ENCODE measurements at places on chromosomes 2 and 18.

DNA sequence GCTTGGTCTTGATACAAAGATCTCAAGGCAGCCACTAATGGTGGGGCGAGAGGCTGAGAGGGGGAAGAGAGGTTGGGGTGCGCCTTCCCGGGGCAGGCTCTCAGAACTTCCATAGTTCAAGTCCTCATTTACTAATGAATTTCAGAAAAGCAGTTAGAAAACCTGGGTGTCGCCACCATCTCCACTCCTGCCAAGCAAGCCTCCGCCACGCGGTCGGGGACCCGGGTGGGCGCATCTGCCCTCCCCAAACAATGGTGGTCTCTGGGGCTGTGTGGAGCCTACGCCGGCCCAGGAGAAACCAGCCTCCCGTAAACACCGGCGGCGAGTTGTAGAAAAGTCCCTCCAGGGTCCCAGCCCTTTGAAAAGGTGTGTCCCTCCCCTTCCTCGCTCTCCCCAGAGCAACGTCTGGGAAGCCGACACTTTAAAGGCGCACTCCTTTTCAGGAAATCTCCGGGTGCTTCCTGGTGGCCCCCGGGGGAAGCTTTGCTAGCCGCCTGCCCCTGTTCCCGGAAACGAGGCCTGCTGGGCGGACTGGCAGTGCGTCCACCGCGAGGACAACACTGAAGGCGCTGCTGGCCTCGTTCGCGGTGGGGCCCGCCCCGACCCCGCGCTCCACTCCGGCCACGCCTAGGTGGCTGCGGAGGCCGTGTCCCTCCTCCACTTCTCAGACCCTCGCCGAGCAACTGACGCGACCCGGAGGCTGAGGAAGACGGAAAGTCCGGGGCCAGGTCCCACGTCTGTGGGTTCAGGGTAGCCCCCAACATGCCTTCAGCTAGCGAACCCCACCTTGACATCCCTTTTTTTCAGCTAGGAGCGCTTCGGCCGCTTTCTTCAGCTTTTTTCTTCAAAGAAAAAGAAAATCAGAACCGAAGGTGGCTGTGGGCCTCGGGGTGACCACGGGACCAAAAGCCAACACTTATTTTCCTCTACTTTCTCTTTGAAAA, 16.8 kb downstream of the EVX2 start:
- no peak for DNase-seq

DNA sequence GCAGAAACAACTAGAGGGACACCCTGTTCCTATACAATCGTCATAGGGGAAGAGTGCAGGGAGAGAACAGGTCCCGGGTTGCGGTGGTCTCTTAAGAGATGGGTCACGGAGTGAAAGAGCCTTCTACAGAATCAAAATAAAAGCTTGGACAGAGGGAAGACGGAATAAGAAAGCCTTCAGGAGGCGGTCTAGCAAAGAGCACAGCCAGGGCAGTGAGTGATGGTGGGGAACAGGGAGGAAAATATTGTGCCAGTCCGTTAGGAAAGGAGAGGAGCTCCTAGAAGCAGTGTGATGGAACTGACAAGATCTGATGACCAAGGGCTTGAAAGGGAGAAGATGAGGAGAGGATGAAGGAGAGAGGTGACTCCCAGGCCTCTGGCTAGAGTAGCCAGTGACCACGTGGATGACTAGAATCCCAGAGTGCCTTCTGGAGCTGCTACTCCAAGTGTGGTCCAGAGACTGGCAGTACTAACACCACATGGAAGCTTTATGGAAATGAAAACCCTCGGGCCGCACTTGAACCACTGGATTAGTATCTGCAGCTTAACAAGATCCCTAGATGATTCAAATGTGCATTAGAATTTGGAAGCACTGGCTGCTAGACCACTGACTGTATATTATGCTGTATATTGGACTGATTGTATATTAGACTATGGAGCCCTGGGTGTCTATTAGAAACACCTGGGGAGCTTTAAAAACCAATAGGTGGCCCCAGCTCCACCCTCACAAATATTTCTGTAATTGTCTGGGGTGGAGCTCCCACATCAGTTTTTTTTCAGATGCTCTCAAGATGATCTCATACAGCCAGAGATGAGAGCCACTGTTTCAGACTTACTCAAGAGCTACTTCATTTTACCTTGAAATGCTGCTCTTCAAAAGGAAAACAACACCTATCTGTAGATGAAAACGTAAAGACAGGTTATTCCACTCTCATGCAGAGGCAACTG, 1.1 kb upstream of the EVA1A start:
- DNase-seq = no peak

GRCh38 chr18:23071285-23071684, 64.0 kb upstream of the CABLES1 start:
- no peak for DNase-seq

GRCh38 chr2:5974477-5974876, 282.3 kb downstream of the SOX11 start:
- DNase-seq = no peak

DNA sequence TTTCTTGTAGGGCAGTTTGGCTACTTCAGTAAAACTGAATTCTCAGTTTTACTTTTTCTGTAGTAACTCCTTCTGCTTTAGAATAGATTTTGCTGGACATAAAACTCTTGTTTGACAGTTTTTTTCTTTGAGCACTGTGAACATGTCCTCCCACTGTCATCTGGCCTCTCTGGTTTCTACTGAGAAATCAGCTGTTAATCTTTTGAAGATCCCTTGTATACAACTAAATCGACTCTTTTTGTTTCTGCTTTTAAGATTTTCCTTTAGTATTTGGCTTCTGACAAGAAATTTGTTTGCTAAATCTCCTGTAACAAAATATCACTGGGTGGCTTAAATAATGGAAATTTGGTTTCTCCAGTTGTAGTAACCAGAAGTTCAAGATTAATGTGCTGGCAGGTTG, 570.9 kb upstream of the RAB6C start:
- DNase-seq = no peak
